Globus pallidus (tissue), 1 donor: ENCODE measurements at places on chromosomes 7 and 10.

- DNase-seq: no peak
Observed at GRCh38 chr10:570628-571163, 118.8 kb downstream of the DIP2C start.

- DNase-seq: no peak
Observed at GRCh38 chr7:19526639-19527038, 182.2 kb downstream of the POLR1F start.

GRCh38 chr10:95516774-95517373 lies 44.3 kb downstream of the SORBS1 start:
- DNase-seq: no peak

GRCh38 chr10:127013211-127013656 lies 108.0 kb downstream of the DOCK1 start:
- DNase-seq: no peak
